ENCODE measurements at places on chromosomes 16 and 17.

GRCh38 chr16:55391760-55392375 is 67.9 kb downstream of the IRX6 start:
- no peak for DNase-seq

DNA sequence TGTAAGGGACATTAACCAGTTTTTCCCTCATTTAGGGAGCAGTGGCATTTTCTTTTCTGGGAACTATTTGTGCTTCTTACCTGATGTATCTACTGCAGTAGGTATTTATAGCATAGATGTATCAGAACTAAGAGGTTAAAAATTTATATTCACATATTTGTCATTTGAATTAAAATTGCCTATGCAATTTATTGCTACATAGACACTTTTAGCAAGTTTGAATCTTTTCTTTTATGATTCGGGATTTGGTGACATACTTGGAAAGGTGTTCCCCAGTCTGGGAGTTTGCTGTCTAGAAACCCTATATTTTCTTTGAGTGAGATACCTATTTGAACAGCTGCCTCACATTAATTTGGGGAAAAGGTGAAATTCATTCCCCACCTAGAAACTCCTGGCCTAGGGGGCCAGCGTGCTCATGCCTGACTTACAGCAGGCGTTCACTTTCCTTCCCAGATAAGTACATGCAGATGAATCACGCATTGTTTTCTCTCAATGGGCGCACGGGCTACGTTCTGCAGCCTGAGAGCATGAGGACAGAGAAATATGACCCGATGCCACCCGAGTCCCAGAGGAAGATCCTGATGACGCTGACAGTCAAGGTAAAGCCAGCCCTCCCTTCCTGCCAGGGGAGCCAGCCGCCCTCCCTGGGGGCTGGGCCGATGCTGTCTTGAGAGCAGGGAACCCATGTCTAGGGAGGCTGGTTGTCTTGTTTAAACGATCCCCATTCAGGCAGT is 73.8 kb downstream of the SDR42E1 start:
- peak; percentile 18 for DNase-seq

DNA sequence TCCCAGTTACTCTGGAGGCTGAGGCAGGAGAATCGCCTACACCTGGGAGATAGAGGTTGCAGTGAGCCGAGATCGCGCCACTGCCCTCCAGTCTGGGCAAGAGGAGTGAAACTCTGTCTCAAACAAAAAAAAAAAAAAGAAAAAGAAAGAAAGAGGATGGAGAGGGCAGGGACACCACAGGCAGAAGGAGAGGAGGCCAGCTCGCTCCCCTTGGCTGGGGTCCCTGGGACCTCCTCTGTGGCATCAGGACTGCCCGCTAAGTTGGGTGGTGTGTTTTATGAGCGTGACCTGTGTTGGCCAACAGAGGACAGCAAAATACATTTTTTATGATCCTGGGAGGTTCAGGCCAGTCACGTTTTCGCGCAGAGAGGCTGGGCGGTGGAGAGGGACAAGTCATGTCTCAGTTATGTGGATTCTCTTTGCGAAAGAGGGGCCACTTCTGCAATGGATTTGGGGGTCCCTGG is 229.6 kb downstream of the MRTFB start:
- DNase-seq: peak; percentile 62

- no peak for DNase-seq
These were observed 20.2 kb upstream of the CES1 start for GRCh38 chr16:55853114-55853513.

DNA sequence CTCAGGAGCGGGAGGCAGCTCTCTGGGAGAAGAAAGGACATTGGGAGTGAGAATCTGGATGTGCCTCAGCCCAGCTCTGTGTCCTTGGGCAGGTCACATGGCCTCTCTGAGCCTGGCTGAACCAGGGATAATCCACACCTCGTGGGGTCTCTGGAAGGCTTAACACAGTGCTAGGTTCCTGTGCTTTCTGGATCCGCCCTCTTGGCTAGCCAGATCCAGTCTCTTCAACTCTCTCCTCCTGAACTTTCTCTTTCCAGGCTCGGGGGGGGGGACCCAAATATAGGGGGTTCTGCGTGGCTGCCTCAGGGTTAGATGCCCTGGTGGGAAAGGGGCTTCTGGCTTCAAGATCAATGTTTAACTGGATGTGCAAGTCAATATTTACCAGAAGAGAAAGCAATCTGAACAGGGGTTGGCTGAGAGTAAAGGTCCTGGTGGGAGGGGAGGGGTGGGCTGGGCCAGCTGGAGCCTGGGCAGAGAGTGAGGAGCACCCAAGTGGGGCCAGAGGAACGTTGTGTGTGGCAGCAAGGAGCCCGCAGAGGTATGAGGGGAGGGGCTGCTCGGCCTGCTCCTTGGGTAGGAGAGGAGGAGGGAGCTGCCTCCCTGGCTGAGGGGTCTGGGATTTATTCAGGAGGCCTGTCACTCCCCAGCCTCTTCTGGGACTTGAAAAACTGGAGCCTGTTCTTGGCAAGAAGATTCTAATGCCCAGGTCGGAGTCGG is at the start of gene SERPINF2:
SERPINF2 (plus strand) TSS at position 501 of the 717 bp plus-strand sequence. CDS start 2,125 bp downstream, outside the sequence.
- DNase-seq: no peak

GRCh38 chr16:66382966-66383299 is 16.4 kb downstream of the CDH5 start:
- no peak for DNase-seq

DNA sequence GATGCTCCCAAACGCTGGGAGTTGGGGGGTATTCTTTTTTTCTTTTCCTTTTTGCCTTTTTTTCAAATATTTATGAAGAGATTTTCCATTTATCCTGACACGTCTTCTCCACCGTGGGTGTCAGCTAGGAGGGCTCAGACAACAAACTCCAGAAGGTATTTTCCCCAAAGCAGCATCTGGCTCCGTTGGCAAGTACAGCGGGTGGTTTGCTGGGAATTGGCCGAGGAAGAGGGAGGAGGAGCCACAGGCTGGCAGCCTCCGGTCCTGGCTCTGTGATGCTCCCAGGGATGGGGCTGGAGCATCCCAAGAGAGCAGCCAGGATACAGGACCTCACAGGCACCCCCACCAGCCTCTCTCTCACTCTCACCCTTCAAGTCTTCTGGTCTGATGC is 10.9 kb upstream of the CACNG4 start:
- no peak for DNase-seq

GRCh38 chr16:48099455-48099854 is 56.3 kb downstream of the ABCC12 start:
- DNase-seq: no peak

GRCh38 chr17:82231562-82232321 is 2.9 kb downstream of the SLC16A3 start:
- no peak for DNase-seq

DNA sequence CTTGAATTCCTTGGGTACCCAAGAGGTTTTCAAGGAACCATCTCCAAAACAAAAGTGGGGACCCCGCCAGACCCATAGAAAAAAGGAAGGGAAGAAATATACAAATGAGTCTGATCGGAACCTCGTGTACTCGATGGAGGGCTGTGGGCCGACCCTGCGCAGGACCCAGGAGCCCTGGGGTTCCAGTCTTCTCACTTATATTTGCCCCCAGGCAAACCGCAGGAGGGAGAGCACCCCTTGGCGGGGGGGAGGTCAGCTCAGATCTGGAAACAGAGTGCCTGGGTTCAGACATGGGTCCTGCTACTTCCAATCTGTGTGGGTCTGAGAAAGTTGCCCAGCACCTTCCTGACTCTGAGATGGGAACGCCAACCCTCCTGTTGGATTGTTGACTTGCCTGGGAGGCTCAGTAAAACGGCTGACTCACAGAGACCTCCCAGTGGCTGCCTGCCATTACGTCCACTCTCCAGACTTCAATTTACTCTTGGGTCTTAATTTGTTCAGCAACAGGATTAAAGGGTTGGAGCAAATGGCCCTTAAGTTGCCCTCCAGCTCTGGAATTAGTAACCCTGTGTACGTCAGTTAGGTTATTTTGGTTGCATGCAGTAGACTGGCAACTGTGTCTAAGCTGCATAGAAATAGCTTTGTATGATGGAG is 24.9 kb upstream of the CACNG4 start:
- no peak for DNase-seq

- no peak for DNase-seq
These were observed 127.8 kb downstream of the CPPED1 start for GRCh38 chr16:12675852-12676251.

DNA sequence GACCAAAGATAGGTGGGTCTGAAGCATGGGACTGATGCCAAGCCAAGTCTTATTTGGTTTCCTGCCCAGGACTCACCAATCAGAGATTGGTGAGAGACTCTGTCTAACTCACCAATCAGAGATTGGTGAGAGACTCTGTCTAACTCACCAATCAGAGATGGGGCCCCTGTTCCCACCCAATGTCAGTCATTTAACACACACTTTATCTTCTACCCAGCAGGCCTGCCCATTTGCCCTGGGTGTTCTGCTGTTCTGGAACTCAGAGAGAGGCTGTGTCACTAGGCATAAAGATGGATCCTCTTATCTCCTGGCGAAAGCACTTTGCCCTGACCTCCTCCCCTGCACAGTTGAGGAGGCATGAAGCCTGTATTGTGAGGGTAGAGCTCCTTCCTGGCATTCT is 5.4 kb upstream of the RHOT1 start:
- no peak for DNase-seq

DNA sequence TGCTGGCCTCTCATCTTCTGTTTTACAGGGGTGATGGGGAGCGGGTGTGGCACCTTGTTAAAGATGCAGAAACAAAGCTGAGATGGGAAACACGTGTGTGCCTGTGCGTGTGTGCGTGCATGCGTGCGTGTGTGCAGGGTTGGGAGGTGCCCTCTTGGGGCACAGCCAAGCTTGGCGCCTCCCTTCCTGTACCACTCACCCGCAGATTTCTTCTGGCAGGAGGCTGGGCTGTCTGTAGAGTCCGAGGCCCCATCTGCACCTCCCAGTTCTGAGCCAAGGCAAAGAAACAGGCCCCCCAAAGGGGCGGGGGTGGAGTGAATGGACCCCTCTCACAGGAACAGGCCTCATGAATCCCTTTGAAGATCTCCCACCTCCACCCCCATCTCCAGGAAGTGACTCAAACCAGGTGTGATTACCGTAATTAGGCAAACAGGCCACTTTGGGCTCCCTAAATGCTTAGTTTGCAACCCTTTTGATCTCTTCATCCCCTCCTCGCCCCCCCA is 20.9 kb downstream of the TNS4 start:
- DNase-seq: no peak

DNA sequence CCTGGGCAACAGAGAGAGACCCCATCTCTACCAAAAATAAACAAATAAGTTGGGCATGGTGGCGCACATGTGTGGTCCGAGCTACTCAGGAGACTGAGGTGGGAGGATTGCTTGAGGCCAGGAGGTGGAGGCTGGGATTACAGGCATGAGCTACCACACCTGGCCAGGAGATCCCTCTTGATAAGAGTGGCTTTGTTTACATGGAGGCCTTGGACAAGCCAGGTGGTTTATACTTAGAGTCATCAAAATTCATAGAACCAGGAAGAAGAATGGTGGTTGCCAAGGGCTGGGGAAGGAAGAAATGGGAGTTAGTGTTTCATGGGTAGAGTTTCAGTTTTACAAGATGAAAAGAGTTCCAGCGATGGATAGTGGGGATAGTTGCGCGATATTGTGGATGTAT is 8.8 kb upstream of the ZFP1 start:
- no peak for DNase-seq

- peak; percentile 30 for DNase-seq
These were observed 242.9 kb downstream of the FTO start for GRCh38 chr16:53946746-53947386.

DNA sequence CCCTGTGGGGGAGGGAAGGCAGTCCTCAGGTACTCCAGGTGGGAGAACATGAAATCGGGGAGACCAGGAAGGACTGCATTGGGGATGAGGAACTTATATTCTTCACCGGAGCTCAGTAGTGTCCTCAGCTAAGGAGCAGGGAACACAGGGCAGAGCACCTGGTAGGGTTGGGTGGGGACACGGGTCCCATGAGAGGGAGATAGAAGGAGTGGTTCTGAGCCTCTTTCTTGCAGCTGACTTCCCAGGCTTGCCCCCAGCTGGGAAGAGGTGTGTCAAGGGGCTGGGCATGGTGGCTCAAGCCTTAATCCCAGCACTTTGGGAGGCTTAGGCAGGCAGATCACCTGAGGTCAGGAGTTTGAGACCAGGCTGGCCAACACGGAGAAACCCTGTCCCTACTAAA is 2.1 kb downstream of the FHOD1 start:
- DNase-seq: no peak

DNA sequence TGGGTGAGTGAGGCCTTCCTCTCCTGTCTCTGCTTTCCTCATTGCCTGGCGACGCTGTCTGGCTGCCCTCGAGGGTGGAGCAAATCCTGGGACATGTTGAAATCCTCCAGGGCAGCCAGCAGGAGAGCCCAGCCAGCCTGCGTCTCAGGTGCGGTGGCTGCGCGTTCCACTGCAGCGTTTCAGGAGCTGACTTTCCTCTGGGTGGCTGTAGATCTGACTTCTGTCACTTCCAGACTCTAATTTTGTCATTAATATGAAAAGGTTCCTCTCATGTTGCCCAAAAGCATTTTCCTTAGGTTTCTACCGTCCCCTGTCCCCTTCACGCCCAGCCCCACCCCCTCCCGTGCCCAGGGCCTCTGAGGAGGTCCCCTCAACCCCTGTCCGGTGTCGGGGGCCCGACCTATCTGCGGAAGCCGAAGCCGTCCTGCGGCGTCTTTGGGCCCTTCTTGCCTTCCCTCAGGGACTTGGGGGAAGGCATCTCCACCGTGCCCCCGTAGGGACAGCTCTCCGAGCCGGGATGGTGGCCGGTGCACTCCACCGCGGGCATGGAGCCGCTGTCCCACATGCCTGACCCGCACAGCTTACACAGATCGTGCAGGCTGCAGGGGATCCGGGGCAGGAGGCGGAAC is 95.1 kb downstream of the TBC1D16 start:
- no peak for DNase-seq

GRCh38 chr16:4200000-4200780 is 41.7 kb downstream of the SRL start:
- DNase-seq: peak; percentile 1

GRCh38 chr16:27772093-27772825 is 222.3 kb downstream of the KATNIP start:
- DNase-seq: no peak

DNA sequence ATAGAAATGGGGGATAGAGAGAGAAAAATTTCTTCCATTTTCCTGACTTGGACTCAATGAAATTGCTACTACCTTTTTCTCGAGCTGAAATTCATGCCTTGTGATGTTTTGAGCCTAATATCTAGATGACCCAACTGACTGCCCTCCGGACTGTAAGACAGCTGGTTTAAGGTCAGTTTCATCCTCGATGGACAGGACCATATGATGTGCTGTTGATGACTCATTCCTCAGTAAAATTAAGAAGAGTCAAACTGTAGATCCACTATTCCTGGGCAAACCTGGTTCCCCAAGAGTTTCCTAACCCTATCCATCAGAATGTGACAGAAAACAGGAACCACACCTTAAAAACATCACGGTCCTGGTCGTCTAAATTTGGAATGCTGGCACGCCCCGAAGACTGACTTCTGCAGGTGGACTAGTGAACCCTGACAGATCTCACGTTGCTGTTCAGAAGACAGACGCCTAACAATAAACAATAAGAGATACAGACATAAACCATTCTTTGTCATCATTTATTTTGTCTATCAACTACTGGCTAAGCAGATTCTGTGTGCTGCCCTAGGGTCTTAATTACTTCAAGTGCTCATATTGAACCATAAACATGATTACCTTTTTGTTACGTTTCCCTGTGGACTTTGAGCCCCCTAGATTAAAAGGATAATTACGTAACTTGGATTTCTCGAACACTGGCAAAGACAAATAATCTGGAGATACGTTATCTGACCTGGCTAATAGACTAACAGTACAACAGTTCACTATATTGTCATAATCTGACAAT is 45.1 kb upstream of the NOS2 start:
- no peak for DNase-seq

GRCh38 chr17:6097005-6097279 is 26.8 kb downstream of the WSCD1 start:
- no peak for DNase-seq
